ENCODE measurements at places on chromosomes 2 and 18.

GRCh38 chr18:3748086-3748485 is 298.1 kb downstream of the TGIF1 start:
- no peak for DNase-seq

- peak; percentile 41 for DNase-seq
These were observed 15.0 kb downstream of the KCNJ13 start for GRCh38 chr2:232761301-232761907.

- DNase-seq, result no peak
These were observed 267.8 kb upstream of the NCKAP5 start for GRCh38 chr2:133835821-133836619.

DNA sequence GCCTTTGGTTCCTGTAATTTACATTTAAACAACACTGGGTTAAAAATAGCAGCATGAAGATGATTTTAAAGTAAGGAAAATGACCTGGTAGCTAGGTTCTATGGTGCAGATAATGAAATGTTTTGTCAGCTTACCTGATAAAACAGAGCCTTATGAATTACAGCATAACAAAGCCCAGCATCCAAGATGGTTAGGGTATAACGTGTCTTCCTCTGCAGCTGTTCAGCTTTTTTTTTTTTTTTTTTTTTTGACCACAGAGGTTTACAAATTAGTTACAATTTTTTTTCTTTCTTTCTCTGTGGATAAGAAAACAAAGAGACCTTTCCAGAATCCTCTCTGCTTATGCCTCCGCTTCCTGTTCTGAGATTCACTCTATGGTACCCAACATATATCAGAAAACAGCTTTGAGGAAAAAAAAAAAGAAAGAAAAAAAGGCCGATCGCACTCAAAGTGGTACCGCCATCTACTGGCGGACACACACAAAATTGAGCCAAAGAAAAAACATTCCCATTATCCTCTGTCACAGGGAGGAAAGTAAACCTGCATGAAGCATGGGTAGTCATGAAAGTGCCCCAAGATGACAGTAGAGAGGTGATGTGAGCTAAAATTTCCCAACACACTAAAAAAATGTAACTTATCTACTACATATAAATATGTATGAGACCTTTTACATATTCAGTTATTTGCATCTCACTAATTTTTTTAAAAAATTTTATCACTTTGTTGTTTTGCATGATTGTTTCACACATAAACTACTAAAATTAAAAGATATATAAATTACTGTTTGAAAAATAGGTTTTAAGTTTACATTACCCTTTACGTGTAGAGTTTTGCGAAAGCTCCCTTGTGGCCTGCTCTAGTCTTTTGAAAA is at the start of gene SCN3A:
SCN3A (minus strand) TSS at position 362 of the 871 bp plus-strand sequence. CDS start 27,656 bp downstream, outside the sequence.
- no peak for DNase-seq

DNA sequence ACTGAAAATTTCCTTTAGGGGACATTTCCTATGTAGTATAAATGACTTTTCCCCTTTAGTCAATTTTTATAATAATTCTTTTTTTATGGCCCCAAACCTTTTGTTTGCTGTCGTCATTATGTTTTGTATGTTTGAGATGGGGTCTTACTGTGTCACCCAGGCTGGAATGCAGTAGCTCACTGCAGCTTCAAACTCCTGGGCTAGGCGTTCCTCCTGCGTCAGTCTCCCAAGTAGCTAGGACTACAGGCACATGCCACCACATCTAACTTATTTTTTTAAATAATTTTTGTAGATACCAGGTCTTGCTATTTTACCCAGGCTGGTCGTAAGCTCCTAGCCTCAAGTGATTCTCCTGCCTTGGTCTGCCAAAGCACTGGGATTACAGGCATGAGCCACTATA is 30.8 kb upstream of the GALM start:
- DNase-seq, result no peak

- peak; percentile 11 for DNase-seq
These were observed 65.2 kb downstream of the CCDC195 start for GRCh38 chr2:224650815-224651439.

DNA sequence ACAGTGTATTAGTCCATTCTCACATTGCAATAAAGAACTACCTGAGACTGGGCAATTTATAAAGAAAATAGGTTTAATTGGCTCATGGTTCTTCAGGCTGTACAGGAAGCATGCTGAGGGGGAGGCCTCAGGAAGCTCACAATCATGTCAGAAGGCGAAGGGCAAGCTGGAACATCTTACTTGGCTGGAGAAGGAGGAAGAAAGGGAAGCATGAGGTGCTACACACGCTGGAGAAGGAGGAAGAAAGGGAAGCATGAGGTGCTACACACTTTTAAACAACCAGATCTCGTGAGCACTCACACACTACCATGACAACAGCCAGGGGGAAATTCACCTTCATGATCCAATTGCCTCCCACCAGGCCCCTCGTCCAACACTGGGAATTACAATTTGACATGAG is 95.3 kb upstream of the FAM110C start:
- no peak for DNase-seq

DNA sequence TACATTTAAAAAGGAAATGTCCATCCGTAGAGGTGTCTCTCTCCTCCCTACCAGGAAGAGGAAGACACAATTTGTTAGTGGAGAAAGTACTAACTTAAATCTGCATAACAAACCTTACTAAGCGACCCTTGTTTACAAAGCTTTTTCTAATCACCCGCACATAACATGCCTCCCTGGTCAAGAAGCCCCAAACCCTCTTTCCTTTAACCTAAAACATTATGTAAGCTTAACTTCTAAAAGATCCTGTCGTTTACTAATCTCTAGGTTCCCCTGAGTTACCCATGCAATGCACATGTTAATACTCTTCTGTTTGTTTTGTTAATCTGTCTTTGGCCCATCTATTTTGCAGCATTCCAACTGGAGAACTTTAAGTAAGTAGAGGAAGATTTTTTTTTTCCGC is 630.3 kb upstream of the NRXN1 start:
- DNase-seq, result no peak

- no peak for DNase-seq
These were observed 177.1 kb downstream of the ETAA1 start for GRCh38 chr2:67574230-67574629.

DNA sequence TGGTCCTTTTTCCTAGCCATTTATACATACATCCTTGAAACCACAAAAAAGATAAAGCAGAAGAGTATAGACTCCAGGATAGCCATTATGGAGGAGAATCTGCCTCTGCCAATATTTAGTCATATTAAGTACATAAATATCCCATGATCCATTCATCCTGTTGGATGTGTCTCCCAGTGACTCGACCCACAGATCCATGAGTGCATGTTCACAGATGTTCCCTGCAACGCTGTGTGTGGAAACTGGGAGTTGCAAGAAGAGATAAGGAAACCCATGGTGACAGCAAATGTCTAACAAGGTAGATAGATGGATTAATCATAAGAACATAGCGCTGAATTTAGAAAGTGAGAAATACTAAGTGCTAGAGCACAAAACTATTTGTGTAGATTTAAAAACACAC is 34.5 kb downstream of the STK39 start:
- no peak for DNase-seq

GRCh38 chr2:201151127-201151981 is 31.6 kb upstream of the CASP10 start:
- DNase-seq, result no peak

DNA sequence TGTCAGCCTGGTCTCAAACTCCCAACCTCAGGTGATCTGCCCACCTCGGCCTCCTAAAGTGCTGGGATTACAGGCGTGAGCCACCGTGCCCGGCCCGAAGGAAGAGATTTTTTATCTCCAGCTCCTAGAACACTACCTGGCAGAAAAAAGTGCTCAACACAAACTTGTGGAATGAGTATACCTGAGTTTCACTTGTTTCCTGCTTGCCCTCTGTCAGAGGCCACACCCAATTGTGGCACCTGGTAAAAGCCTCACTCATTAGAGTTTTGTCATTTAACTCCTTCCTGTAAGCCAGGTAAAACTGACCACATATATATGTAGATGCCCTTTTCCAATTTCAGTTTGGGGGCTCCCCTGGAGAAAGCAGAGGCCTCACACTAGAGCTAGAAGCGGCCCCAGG is 42.2 kb upstream of the RTN4 start:
- no peak for DNase-seq

- DNase-seq, result peak; percentile 5
These were observed 293.9 kb upstream of the SYT4 start for GRCh38 chr18:43571078-43571689.

GRCh38 chr2:189178054-189178453 is 1.5 kb downstream of the COL5A2 start:
- no peak for DNase-seq

- no peak for DNase-seq
These were observed 42.1 kb upstream of the LAPTM4A start for GRCh38 chr2:20093263-20094141.

- DNase-seq, result no peak
These were observed 160.7 kb downstream of the ANTXR1 start for GRCh38 chr2:69173706-69174105.

GRCh38 chr2:226609366-226609765 is 190.3 kb downstream of the IRS1 start:
- no peak for DNase-seq

GRCh38 chr18:706405-706804 is 6.0 kb downstream of the ENOSF1 start:
- no peak for DNase-seq

- no peak for DNase-seq
These were observed 43.6 kb downstream of the NHEJ1 start for GRCh38 chr2:219116776-219117646.

DNA sequence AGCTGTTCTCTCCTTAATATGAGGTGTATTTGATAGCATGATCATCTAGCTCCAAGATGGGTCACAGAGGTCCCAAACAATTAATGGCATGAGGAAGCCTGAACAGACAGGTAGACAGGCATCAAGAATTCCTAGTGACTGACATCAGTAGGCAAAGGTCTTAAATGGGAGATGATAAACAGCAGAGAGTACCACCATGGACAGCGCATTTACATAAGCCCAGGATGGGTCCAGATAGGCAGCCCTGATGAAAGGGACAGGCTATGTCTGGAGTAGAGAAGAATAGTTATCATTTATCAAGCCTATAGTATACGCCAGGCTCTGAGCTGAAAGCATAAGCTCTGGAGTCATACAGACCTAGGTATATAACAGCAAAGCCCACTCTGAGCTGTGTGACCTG is 434.7 kb upstream of the SETBP1 start:
- DNase-seq, result no peak

DNA sequence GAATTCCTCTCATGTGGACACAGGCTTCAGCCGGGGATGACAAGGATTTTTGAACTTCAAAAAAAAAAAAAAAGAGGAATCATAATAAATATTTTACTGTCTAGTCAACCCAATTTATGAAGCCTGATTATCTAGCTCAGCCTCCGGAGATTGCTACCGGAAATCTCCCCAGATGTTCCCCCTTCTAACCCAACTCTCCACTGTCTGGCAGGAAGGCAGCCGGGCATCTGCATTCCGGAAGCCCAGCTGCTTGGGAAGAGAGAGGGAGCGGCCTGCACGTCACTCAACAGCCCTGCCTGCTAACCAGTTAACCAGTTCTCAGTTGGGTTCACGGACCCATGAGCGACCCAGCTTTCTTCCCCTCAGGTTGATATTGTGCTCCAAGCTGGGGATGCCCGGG is 87.2 kb upstream of the POU3F3 start:
- no peak for DNase-seq

DNA sequence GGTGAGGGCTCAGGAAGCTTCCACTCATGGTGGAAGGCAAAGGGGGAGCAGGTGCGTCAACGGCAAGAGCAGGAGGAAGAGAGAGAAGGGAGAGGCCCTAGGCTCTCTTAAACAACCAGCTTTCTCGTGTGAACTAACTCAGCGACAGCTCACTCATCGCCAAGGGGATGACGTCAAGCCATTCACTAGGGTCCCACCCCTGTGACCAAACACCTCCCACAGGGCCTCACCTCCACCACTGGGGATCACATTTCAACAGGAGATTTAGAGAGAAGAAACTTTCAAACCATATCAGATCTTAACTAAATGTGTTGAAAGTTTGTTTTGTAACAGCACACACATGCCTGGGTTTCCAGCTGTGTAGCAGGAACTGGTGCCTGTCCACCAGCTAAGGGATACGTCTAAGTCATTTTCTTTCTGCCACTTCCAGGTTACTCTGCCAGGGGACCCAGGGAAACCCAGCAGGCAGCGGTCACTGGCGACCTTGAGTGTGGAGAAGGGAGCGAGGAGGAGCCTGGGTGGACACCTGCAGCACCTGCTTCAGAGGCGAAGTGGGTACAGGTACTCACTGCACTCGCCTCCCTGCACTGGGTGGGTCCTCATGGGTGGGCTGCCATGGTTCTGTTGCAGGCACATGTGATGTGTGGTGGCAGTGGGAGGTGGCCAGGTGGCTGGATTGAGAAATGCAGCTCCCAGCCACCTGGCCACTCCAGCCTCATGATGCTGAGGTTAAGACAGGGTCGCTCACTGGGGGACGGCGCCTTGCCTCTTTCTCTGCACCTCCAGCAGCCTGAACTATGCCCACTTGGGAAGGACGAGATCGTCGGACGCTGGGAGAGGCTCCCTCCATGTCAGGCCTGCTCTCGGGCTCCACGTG is 8.4 kb upstream of the GPC1 start:
- no peak for DNase-seq

GRCh38 chr18:23765931-23766330 is 76.7 kb downstream of the LAMA3 start:
- no peak for DNase-seq

DNA sequence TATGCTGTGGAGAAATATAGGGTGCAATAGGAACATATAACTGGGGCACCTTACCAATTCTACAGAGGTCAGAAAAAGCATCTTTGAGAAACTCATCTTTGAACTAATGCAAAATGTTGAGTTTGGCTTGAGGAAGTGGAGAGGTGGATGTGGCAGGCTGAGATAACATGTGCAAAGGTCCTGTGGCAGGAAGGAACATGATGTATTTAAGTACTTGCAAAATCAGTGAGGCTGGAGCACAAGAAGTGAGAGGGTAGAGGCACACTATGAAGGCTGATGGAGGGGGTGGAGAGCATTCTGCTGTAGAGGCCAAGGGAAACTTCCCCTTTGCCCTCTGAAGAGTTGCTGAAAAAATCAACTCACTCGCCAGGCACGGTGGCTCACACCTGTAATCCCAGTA is 14.7 kb upstream of the RAB1A start:
- no peak for DNase-seq

DNA sequence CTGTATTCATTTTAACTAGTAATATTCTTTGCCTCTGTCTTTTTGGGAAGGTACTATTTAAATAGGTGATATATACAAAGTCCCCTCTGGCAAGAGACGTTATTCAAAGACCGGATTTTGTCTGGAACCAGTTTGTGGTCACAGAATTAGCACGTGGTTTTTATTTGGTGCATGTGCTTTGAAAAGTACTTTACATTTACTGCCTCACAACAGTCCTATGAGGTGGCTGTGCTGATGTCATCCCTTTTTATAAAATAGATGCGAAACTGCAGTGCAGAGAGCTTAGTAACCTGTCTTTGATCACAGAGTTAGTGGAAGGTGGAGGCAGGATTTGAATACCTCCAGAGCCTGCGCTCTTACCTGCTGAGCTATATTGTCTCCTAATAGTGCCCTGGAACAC is 4.0 kb downstream of the LPIN1 start:
- peak; percentile 58 for DNase-seq
